Stimulated activated CD4-positive, alpha-beta T cell treated with anti-CD3 and anti-CD28 coated beads, Interleukin-2, amount 100 ng/mL, for 4 hours (primary cell): ENCODE measurements at places on chromosomes 1 and 21.

GRCh38 chr1:185289880-185290279 is 27.2 kb downstream of the IVNS1ABP start:
- DNase-seq = no peak

- DNase-seq = peak; percentile 7
Measured at GRCh38 chr1:41936107-41936506, 17.4 kb upstream of the HIVEP3 start.

DNA sequence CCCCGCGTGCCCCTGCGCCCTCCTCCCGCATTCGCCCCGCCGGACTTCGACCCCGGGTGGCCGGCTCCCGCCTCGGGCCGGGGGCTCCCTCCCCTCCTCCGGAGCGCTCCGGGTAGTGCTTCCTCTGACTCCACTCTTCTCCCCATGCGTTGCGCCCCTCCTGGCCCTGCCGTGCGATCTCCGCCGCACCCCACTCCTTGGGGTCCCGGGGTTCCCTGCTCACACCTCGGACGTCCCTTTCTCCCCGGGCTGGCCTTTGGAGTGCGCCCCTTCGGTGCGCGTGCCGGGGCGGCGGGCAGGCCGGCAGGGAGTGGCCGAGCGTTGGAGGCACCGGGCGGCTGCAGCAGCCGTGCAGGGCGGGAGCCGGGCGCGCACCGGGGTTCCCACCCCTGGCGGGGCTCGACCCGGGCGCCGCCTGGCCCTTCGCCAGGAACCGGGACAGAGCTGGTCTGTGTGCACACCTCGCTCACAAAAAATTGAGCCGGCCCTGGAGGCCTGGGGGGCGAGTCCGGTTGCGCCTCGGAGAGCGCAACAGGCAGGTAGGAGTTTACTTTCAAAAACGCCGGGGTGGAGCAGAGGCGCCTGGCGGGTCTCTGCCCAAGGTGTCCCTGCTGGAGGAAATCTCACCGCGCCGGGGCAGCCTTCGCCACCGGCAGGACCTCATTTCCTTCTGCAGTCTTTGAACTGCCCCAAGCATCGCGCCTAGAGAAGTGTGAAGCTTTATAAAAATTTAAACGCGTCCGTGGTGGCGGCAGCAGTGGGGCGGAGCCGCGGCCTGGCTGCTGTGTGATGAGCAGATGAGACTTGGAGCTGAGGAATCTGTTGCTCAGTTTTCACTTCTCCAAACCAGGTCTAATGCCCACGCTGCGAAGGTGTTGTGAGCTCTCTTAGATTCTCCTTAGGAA is 650 bp downstream of the VANGL1 start:
- no peak for DNase-seq

- DNase-seq = no peak
Measured at GRCh38 chr1:210841926-210842625, 291.9 kb downstream of the KCNH1 start.

GRCh38 chr21:15301014-15301413 is 236.2 kb upstream of the NRIP1 start:
- no peak for DNase-seq
